ENCODE measurements at places on chromosomes 11 and 22. TPM values are rescaled to one million over a fixed set of nuclear protein-coding genes. Genes with fewer than 3 reads are reported as not detected.

GRCh38 chr11:114773541-114774338, 95.4 kb downstream of the NXPE2 start:
- no peak for DNase-seq

DNA sequence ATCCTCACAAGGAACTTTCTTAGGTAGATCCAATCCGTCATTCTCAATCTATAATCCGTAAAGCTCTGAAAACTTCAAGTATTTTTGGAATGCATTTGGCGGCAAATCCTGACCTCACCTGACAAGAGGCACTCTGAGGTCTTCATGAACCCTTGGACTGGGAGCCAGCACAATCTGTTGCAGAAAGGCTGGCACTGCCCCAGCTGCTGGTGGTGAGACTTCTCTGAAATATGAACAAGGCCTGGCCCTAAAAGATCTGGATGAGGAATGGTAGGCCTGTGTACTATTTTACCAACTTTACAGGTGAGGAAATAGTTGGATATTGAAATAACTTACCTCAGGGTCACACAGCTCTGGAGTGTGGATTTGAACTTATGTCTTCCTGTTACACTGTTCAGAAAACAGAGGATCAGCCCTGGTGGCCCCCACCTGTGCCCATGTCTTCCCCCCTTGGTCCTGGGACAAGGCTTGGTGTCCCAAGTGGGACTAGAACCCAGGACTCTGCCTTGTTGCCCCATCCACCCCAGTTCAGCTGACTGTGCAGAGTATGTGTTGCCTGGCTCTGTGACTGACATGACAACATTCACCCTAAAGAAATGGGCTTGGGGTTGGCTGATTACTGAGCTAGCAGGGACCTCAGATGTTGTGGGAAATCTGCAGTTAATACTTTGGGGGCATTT, 471.4 kb downstream of the MN1 start:
- no peak for DNase-seq

- DNase-seq = no peak
Measured at GRCh38 chr11:10844356-10844755, 13.5 kb downstream of the ZBED5 start.

PDE2A gene
- 3.0 TPM for total RNA-seq

MS4A3 gene
- not detected for total RNA-seq

All from neural crest cell (in vitro differentiated cells).